ENCODE measurements at places on chromosomes 3 and 15. TPM values are rescaled to one million over a fixed set of nuclear protein-coding genes. Genes with fewer than 3 reads are reported as not detected.

The STX19 gene
- 0.13 TPM for total RNA-seq

The PLA2G4B gene
- 1.6 TPM for total RNA-seq

The SCN11A gene
- 0.01 TPM for total RNA-seq

The RYR3 gene
- 0.07 TPM for total RNA-seq
